GM10248 (cell line): ENCODE measurements at places on chromosomes 5 and 9.

DNA sequence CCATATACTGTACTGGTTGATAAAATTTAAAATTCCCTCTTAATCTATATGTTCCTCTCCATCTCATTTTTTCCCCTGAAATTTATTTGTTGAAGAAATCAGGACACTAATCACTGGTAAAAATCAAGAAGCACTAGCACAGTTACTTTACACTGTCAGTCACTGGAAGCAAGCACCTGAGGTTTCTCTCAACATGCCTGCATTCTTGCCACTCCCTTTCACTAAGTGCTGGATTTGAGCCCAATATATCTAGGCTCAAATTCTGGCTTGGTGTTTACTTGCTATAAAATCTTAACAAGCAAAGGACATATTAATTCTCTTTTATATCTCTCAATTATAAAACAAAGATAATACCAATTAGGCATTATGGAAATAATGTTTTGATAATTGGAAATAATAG lies 58.6 kb downstream of the DIAPH1 start:
- DNase-seq = no peak

DNA sequence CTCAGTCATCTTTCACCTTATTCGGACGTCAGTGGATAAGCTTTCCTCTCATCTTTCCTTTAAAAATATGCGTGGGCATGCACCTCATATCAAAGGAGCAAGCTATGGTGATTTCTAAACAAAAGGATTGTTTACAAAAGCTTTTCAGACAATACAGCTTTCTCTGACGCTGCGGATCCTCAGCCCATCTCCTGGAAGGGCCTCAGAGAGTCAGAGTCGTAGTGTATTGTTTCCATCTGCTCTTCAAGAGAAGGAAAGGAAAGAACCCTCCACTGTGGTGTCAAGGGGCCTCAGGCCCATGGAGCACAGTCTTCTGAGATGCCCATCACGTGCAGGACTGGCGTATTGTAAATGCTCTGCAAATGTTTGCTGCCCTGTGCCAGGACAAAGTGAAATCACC lies 163.4 kb upstream of the MAP1B start:
- DNase-seq = no peak

GRCh38 chr9:135251331-135251761 lies 163.9 kb downstream of the OLFM1 start:
- no peak for DNase-seq

DNA sequence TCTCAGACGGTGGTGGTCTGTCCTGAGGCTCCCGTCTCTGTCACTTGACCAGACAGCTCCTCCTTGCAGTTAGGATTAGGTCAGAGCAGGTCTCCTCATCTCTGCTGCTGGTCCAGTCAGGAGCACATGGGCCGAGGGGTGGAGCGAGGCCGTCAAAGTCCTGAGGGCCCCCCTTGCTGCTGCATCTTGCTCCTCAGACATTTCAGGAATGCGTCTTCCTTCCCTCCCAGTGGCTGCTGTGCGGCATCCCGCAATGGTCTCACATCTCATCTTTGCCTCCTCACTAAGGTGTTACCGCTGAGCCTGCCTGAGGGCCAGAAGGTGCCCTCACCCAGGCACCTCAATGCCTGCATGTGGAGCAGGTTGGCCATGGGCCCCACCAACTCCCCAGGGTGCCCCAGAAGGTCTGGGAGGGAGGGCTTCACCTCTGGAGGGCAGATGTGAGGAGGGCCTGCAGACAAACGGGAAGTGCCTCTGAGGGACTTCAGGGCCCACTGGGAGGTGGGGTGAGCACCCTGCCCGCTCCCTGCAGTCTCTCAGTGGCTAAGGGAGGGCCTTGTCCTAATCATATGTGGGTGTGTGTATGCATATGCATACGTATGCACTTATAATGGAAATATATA lies 137.7 kb upstream of the LMX1B start:
- DNase-seq = no peak

- no peak for DNase-seq
Observed at GRCh38 chr5:16461782-16462181, 3.8 kb downstream of the ZNF622 start.

DNA sequence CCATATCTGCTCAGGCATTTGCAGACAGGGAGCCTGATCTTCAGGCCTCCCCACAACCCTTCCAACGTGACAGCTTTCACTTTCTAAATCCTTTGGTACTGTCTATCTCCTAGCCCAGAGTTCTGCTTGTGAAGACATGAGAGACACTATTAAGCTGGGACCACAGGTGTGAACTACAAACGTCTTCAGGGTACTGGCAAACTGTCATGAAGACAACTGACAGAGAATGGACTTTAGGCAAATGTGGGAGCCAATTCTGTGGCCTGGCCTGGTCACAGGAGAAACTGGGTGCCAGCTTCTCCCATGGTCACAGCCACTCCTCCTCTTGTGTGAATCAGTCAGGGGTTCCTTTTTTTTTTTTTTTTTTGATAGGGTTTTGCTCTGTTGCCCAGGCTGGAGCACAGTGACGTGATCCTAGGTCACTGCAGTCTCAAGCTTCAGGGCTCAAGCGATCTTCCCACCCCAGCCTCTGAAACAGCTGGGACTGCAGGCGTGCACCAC lies 10.4 kb downstream of the TRIM14 start:
- DNase-seq = peak; percentile 50

DNA sequence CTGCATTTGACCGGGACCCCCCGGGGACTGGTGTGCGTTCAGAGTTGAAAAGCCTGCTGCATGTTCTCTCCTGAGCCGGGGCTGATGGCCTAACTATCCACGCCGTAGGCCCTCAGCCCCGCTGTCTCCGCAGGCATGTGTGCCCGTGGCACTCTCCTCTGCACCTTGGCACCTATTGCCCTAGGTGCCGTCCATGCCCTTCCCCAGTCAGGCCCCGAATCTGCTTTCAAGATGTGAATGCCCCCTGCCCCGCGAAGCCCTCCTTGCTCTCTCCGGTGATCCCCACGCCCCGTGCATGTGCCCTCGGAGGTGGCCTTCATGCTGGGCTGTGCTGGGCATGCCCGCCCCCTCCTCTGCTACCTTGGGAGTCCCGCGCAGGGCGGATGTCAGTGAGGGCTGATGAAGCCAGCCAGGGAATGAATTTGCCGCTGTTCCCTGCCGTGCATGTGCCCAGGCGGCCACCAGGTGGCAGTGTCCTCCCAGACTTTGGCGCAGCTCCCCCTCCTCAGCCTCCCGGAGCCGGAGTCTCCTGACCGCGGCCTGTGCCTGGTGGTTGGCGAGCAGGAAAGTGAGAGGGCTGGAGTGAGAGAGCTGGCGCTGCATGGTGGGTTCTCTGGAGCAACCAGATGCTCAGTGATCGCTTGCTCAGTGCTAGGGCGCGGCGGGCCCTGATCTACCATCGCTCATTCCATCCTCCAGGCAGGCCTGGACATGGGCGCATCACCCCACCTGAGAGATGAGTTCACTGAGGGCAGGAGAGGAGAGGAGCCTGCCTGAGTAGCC lies 112.9 kb upstream of the LMX1B start:
- peak; percentile 83 for DNase-seq

DNA sequence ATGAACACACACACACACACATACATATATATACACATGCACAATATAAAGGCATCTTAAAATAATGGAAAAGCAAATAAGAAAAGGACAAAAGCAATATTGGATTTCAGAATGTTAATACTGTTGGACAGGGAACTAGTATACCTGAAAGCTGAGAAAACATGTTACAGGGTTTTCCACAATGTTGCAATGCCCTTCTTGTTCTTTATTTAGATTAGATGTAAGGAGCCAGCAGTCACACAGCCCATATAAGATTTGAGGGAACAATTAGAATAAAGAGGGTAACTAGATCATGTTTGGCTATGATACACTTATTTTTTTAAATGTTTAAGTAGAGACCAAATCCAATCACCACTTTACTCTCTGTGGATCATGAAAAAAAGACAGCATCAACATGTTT lies 61.7 kb downstream of the SH3TC2 start:
- no peak for DNase-seq

- no peak for DNase-seq
Observed at GRCh38 chr9:131732061-131732526, 7.8 kb downstream of the RAPGEF1 start.

GRCh38 chr5:93277051-93277450 lies 304.0 kb downstream of the NR2F1-AS1 start:
- DNase-seq = no peak
